Suppressor macrophage treated with lipopolysaccharide for 1 hour (primary cell): ENCODE measurements at places on chromosomes 5 and 9.

DNA sequence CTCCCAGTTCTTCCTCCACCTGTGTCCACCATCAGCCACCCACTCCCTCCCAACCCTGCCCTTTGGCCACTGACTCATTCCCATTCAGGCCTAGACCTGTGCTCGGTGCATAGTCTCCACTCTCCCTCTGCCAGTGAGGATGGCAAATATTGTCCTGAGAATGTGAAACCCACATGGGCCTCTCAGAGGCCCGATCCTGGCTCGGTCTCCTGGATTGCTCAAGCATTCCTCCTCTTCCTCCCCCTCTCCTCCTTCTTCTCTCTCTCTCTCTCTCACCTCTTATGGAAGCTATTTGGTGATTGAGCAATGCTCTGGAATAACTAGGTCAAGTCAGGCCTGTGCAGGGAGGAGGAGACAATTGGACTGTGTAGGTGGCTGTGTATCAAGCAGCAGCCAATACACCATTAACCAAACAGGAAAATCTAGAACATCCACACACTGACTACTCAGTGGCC, 99.9 kb downstream of the KLF4 start:
- no peak for DNase-seq

- DNase-seq, result no peak
Observed at GRCh38 chr9:128383007-128383753, 12.0 kb downstream of the URM1 start.

- no peak for DNase-seq
Observed at GRCh38 chr5:93165559-93165958, 415.5 kb downstream of the NR2F1-AS1 start.

GRCh38 chr9:100690438-100690837, 112.6 kb downstream of the CAVIN4 start:
- no peak for DNase-seq

GRCh38 chr9:91211919-91212318, 149.8 kb downstream of the AUH start:
- no peak for DNase-seq

GRCh38 chr5:175321927-175322532, 122.0 kb downstream of the DRD1 start:
- peak; percentile 22 for DNase-seq

GRCh38 chr5:124642151-124642550, 104.3 kb downstream of the ZNF608 start:
- no peak for DNase-seq

DNA sequence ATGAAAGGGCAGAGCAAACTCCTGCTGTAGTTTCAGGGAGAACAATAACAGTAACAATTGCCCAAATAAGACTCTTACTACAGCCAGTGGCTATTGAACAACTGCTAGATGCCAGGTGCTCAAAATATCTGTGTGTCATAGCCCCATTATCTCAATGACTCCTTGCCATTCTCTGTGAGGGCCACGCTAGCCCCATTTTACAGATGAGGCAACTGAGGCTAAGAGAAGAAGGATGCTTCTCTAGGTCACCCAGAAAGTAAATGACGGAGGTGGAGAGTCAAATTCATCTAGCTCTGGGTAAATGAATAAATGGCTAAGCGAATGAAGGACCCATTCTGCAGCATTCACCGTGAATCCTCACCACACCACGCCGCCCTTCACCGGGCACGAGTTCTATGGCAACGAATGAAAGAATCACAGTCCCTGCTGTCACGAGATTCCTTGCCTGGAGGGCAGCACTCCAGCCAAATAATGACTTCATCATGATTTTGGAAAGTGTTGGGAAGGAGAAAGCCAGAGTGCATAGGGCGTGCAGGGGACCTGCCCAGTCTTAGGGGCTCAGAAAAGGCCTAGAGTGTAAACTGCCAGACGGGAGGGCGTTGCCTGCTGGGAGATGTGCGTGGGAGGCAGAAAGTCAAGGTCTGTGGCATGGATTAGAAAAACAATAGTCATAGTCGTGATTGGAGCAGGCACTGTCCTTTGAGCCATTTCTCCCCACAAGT, 147.2 kb downstream of the C9orf50 start:
- no peak for DNase-seq

DNA sequence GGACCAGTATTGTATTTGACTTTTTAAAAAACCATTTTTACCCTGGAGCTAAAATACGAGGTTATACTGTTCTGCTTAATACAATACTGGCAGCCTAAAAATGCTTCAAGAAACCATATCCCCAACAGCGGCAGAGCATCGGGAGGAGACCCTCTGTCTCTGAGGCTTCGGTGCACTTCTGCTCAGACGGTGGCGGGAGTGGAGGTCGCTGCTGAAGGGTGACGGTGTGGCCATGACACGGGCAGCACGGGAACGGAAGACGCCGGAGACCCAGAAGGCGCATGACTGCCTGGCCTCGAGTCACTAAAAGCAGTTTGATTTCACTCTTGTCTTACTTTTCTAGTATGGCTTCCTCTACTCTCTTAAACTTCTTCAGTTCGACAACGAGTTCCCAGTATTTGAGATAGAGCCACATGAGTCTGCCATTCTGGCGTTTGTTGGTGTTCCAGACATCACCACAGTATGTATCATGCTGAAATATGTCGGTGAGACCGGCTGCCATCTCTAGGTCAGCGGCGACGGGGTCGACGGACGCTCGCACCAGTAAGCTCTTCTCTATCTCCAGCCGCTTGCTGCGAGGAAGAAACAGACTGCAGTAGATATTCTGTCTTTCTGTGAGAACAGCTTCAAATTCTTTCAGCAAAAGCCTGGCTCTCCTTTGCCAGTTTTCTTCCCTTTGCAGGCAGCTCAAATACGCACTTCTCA, 12.8 kb downstream of the CCDC127 start:
- DNase-seq, result no peak

- DNase-seq, result peak; percentile 56
Observed at GRCh38 chr5:180343831-180344695, 9.1 kb downstream of the GFPT2 start.

DNA sequence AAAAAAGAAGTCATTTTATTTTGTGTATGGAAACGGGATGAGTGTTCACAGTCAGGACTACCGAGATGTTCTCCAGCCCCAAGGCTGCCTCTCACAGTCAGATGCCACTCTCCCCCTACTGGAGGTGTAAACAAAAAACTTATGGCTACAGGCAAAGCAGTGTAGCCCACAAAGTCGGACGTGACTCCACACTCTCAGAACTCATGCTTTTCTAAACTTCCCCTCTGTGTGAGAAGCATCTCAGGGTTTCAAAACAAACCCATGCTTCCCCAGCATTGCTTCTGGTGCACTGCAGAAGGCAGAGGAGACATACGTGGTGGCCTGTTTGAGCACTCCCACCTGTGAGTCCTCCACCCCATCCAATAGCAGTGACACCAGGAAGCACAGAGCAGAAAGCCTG, 580.3 kb downstream of the BNC2 start:
- DNase-seq, result peak; percentile 4

DNA sequence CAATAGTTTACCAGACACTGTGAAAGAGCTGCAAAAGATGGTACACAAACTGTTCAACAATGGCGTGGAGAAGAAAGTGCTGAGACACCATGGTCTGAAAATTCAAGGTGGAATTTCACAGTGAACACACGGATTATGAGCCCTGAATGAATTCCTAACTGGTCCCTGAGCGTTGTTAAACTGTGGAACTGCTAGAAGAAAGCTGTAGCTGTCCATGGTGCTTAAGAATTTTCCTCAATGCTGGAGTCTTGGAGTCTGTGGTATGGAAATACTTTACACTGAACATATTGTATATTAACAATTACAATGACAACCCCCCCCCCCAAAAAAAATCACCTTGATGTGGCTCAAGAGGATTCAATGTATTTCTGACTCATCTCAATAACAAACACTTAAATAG, 68.5 kb downstream of the SLC24A2 start:
- peak; percentile 22 for DNase-seq

GRCh38 chr9:91795598-91796241, 154.3 kb downstream of the ROR2 start:
- no peak for DNase-seq

GRCh38 chr5:151042453-151043093, 22.2 kb downstream of the GPX3 start:
- no peak for DNase-seq

DNA sequence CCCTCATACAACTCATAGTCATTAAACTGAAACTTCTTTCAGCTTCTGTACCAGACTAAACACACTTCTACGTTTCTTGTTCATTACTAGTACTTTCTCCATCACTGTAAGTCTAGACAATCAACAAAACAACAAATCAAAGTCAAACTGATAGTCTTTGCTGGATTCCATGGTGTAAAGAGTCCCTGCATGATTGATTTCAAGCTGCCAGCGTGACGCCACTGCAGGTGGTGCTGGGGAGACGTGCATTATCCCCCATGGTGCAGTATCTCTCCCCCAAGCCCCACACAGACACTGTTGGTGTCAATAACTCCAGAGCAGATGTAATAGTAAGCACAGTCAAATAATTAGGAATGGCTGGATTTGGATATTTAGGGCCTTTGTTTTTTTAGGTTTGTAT, 10.7 kb upstream of the SLC2A8 start:
- DNase-seq, result no peak

- no peak for DNase-seq
Observed at GRCh38 chr5:143208781-143209510, 194.5 kb downstream of the NR3C1 start.

- no peak for DNase-seq
Observed at GRCh38 chr9:16899606-16900005, 29.1 kb upstream of the BNC2 start.

DNA sequence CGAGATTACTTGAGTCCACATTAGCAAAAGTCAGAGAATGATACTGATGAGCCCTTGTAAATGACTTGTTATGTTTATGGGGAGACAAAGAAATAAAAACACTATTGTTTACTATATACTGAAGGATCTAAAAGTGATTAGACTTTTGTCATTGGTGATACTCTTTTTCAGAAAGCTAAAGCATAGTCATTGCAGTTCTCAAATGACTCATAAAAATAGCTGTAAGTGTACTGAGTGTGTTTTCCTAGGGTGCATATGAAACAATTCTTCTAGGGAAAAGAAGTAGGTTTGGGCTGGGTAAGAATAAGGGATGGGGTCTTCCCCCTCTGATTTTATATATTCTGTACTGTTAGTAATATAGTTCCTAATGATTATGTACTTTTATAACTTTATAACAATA, 32.6 kb downstream of the WDR36 start:
- no peak for DNase-seq

- peak; percentile 52 for DNase-seq
Observed at GRCh38 chr9:96136992-96137670, 164.8 kb downstream of the HSD17B3 start.

GRCh38 chr5:101897914-101898313, 398.2 kb downstream of the SLCO4C1 start:
- no peak for DNase-seq
